ENCODE measurements at places on chromosomes 11 and 22.

DNA sequence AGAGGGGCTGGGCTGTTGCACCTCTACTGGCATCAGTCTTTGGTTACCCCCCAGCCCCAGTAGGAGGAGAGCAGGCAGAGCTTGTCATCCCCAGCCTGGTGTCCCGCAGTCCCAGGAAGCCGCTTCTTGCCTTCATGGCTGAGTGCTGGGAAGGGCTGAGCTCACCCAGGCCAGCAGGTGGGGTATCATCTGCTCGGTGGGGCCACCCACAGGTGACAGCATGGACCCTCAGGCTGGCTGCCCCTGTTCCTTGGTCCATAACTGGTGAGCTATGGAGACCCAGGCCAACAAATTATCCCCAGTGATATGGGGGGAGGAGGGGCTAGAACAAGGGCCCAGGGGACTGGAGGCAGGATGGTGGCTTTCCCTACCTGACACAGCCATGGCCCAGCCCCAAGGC lies 6.5 kb upstream of the RHOD start:
- DNase-seq = no peak

- no peak for DNase-seq
Measured at GRCh38 chr11:118000067-118000849, 14.1 kb downstream of the IL10RA start.

DNA sequence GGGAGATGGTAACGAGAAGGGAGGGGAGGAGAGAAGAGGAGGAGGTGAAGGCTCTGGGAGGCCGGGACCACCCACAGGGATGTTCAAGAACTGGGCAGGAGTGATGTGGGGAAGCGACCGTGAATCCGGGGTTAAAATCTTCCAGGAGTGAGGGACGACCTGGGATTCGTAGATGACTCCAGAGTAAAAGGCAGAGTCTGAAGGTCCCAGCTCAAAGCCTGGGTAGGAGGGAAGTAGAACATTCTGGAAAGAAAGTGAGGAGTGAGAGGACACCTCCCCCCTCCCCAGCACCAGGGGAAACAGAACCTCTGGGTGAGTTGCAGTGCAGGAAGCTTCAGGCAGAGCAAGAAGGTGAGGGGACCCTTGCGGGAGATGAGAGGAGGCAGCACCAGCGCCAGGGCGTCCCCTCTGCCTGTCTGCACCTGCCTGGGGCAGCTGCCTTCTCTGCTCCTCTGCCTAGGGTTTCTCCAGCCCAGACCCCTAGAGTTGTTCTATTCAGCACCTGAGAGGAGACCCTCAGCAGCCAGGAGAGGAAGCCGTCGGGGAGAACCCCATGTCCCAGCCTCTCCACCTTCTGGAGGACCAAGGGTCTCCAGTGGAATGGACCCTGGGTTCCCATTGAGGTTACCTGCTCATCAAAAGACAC lies 49.7 kb downstream of the LINC01488 start:
- no peak for DNase-seq

DNA sequence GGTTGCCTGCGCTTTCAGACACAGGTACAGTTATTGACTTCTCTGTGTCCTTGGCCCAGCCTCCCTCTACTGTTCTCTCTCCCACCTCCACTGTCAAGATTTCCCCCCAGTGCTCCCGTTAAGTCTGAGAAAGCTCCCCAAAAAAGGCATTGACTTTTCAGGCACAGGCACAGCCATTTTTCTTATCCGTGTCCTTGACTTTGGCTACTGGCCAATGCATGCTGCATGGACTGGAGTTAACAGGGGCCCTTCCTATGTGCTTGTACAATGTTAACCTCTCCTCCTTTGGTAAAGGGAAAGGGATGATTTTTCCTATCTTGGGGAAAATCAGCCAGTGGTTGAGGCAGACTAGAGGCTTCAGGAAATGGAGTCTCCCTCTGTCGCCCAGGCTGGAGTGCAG lies 4.3 kb downstream of the APOL5 start:
- DNase-seq = no peak

DNA sequence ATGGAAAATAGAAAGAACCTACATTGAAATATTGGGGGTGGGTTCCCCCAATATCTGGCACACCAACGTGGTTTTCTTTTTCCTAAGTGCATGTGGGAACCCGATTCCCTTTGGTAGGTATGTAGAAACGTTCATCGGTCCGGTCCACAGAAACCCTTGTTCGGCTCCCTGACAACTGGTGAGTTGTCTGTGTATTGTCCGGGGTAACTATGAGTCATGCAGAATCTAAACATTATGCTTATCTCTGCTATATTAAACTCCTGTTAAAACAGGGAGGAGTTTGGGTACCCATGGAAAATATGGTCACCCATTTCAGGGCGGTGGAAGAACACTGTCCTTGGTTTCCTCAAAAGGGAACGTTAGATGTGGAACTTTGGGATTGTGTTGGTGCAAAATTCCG lies 25.1 kb upstream of the ALDH3B2 start:
- DNase-seq = no peak

DNA sequence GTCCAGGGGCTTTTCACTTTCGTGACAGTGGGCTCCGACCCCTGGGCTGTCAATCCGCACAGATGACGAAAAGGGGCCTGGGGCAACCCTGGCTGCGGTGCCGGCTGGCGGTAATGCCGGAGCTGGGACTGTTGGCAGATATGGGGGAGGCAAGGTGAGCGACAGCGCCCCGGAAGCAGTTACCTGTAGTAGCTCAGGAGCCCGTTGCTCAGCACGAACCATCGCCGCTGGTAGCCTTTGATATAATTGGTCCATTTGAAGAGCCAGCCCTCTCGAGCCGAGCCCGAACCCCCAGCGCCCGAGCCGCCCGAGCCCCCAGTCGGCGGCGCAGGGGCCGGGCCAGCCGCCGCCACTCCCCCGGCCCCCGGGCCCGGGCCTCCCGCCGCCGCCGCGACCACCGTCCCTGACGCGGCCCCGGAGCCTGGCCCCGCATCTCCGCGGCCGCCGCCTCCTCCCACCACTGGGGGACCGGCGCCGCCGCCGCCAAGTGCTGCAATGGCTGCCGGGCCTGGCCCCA lies 396 bp downstream of the OSBP start:
- DNase-seq = no peak

DNA sequence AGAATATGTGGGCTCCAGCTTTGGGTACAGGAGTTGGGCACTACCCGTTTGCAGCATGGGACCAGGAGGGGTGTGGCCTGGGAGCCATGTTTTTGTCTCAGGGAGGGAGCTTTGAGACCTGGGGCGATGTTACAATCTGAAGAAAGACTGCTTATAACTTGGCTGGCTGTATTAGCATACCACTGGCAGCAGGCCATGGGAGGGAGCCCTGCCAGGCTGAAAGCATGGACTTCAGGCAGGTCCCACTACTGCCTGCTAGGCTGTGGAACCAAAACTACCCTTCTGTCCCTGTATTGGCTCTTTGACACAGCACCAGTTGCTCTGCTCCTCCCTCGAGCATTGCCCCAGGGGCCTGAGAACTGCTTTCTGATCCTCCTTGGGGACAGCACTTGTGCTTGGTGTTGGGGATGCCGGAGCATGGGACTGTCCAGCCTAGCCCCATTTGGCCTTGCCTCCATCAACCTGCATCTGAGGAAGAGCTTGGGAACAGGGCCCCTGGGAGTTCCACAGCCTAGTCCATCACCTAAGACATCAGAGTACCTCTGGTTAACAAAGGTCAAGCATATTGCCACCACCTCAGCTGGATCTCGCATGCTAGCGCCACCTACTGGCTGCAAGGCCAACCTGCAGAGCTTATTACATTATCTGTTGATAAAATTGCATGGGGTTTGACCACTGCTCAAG lies 217.4 kb downstream of the SBF2 start:
- DNase-seq = no peak

GRCh38 chr11:47060807-47061206 lies 115.9 kb downstream of the ARFGAP2 start:
- no peak for DNase-seq

DNA sequence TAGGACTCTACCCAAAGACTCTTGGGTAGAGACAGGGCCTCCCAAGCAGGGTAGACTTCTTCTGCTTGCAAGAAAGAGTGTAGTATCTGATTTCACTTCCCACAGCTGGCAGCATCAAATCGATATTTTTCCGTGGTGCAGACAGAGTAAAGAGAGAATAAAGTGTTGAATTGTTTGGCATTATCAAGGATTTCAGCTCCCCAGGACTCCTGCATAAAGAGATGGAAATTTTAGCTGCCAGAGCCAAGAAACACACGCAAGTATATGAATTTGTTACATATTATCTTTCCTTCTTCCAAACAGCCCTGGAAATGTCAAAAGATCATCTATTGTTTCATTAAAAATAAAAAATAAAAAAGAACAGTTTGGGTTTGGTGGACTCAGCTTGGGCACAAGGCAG lies 136.8 kb downstream of the PKNOX2 start:
- no peak for DNase-seq

DNA sequence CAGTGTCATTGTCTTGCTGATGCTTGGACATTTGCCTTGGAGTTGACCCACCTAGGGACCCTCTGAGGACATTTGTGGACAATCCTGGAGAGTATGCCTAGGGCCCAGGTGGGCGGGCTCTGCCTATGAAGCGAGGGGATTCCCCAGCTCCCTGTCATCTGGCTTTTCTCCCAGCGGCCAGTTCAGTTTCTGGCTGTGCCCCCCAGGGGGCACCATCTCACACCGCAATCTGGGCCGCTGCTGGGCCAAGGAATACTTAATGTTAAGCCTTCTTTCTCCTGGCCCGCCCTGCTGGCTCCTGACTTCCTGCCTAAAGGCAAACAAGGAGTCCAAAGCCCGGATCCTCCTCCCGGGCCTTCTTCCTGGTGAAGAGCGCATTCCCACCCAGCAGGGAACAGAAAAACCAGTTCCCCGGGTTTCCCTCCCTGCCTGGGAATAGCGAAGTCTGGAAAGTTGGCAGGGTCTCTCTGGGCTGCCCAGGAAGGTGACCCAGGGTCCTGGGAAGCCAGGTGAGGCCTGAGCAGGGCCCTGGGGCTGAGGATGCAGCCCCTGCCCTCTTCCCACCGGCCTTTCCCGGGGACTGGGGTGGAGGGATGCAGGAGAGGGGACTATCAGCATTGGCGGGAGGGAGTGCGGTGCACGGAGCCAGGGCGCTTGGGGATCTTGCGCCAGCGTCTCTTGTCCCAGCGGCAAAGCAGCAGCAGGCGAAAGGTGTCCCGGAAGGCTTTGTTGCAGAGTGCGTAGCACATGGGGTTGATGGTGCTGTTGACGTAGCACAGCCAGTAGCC lies 11.9 kb downstream of the CHRM1 start:
- DNase-seq = no peak

- no peak for DNase-seq
Measured at GRCh38 chr11:18321578-18321968, 367 bp downstream of the HPS5 start.

- DNase-seq = no peak
Measured at GRCh38 chr11:18071098-18071705, 25.1 kb upstream of the TPH1 start.

- DNase-seq = no peak
Measured at GRCh38 chr11:71358963-71359567, 89.1 kb downstream of the DHCR7 start.

DNA sequence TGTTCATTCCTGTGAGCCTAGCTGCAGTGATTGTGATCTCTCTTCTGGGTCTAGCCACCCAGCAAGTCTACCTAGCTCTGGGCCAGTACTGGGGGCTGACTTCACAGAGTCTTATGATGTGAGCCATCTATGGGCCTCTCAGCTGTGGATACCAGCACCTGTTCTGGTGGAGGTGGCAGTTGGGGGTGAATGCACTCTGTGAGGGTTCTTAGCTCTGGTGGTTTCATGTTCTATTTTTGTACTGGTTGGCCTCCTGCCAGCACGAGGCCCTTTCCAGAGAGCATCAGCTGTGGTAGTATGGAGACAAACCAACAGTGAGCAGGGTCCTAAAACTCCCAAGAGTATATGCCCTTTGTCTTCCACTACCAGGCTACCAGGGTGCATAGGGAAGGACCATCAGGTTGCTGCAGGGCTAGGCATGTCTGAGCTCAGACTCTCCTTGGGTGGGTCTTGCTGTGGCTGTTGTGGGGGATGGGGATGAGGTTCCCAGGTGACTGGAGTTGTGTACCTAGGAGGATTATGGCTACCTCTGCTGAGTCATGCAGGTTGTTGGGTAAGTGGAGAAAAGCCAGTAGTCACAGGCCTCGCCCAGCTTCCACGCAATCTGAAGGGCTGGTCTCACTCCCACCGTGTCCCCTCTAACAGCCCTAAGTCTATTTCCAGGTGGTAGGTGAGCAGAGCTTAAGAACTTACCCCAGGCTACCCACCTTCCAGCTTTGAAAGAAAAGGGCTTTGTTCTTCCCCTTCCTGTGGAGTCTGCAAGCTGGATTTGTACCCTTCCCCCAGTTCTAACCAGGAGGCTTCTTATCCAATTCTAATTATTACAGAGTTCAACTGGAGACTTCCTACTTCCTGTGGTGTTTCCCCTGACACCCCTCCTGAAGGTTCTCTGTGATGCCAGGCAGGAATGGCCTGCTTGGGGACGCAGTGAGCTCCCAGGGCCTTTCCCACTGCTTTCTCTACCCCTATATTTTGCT lies 250.7 kb downstream of the LUZP2 start:
- no peak for DNase-seq

All from stimulated activated CD8-positive, alpha-beta memory T cell treated with anti-CD3 and anti-CD28 coated beads, Interleukin-7, amount 100 ng/mL, for 24 hours (primary cell).